ENCODE measurements at places on chromosomes 7 and 10.
A peak's percentile ranks its signal among the peaks of the same experiment; 100 is the strongest.

GRCh38 chr7:55075464-55076021 is 56.7 kb downstream of the EGFR start:
- DNase-seq: no peak

- DNase-seq: peak; percentile 92
Measured at GRCh38 chr10:104109908-104110662, 11.9 kb upstream of the SFR1 start.

DNA sequence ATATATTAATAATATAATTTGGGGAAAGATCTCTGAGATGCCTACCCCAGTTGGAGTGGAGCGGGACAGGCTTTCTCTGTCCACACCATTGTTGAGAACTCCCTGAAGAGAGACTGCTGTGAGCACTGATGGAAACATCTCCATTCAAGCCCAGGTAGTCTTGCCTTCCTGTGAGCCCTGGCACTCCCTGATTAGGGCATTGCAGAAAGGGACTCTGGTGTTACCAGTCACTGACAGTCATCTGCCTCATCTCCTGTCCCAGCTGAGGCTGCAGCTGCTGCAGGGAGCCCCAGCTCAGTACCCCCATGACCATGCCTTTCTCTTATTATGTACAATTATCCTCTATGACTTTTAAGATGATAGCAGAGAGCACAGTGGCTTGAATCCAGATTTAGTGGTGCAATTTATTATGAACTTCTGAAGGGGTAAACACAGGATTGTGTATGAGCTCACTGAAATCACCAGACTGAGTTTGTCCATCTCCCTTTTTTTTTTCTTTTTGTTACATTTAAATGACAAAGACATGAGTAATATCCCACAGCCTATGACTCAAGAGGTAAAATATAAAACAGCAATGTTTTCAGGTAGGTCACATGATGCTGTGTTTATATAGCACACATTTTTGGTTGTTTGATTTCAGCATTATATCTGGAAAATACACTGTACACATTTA is 236.9 kb downstream of the SLC25A13 start:
- peak; percentile 17 for DNase-seq

DNA sequence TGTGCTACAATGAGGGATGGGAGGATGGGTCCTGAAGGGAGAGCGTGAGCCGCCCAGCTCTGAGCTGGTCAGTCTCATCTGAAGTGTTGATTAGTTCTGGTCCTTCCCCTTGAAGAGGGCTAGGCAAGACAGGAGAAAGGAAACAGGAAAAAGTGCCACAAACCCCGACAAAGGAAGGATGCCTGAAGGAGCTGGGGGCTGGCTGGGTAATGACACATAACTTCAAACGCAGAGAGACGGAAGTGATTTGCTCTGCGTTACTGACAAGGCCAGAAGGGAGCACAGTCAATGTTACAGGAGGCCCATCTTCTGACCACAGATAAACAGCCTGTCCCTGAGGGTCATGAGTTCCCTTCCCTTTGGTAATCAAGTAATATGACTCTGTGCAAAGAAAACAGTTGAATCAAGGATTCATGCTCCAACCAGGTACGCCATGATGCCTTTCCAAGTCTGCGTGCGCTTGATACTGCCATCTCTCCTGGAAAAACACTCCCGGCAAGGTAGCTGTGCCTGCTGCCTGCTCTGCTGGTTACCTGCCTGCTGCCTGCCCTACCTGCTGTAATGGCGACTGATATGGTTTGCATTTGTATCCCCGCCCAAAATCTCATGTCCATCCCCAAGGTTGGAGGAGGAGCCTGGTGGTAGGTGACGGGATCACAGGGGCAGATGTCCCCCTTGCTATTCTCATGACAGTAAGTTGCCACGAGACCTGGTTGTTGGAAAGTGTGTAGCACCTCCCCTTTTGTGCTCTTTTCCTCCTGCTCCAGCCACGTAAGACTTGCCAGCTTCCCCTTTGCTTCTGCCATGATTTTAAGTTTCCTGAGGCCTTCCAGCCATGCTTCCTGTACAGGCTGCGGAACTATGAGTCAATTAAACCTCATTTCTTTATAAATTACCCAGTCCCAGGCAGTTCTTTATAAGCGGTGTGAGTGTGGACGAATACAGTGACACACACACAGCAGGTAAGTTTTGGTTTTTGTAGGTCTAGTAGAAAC is 57.9 kb downstream of the GRB10 start:
- DNase-seq: no peak

GRCh38 chr7:143012409-143012808 is 14.5 kb downstream of the OR9A2 start:
- no peak for DNase-seq

DNA sequence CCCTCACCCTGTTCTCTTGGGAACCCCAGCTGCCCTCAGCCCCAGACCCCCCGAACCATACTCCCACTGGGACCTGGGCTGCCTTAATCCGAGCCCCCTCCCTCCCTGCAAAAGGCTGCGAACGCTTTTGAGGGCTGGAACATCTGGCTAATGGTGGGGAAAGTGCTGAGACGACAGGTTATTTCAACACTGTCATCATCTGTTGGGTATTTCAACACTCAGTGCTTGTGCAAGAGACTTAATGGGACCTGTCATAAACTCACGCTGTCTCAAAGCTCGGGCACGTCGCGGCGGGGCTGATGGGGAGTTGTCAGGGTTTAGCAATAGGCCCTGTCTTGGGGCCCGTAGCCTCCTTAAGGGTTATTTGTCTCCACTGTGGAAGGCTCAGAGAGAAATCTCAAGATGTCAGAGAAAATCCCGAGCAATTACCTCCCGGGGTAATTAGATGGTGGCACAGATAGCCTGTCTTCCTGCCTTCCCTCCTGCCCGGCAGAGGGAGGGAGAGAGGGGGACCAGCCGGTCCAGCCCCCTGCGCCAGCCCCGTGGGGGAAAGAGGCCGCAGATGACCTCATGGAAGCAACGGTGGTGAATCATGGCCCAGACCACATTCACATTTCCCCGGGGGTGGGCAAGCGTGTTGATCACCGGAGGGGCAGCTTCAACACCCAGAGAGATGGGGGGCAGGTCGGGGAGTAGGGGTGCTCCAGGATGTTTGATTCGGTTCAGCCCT is 88.7 kb upstream of the MYL10 start:
- peak; percentile 86 for DNase-seq

- DNase-seq: no peak
Measured at GRCh38 chr10:7102084-7102483, 308.8 kb downstream of the SFMBT2 start.

Measured in EH (cell line).